Esophagus squamous epithelium (tissue), 5 donors: ENCODE measurements at places on chromosomes 6 and 20.

DNA sequence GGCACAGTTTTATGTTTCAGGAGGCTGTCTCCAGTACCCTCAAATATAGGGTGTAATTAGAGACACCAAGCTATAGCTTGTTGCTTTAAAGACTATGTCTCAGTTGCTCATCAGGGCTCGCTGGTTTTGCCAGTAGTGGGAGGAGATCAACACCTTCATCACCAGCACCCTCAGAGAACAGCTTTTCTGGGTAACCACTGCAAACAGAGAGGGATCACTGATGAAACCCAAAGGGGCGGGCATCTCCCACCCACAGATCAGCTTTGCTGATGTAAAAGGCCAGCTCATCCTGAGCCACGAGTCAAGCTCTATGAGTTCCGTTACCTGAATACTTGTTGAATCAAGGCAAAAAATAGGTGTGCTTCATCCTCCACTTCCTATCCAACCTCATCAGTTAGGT is 187.7 kb downstream of the AIG1 start:
- DNase-seq = no peak

DNA sequence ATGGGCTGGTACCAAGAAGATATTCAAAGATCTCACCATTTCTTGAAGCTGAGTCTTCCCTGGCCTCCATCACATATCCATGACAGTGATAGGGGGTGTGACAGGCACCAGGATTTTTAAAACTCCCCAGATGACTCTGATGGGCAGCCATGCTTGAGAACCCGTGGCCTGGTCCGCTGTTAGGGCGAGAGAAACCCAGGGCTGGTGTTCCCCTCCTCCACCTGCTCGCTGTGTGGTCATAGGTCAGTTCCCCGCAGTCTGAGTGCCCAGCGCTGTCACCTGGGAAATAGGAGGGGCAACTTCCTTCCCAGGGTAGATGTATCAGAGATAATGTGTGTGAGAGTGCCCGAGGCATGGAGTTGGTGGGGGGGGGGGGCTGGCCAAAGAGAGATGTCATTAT is 50.9 kb downstream of the TMEM242 start:
- DNase-seq = no peak

DNA sequence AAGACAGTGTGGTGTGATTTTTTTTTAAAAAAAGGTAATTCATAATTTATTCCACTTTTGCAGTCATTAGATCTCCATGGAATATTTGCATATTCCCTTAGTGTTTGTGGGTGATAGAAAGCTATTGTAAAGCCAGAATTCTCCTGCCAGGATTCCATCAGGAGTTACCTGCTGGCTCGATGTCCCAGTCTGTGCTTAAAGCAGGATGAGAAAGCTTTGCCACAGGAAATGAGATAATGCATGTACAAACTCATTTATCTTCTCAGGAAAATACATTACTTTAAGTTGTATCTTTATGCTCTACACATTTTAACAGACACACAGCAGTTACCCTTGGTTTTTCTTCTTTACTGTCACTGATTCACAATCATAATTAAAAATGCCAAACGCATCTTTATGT is 553.0 kb downstream of the CD109 start:
- no peak for DNase-seq

DNA sequence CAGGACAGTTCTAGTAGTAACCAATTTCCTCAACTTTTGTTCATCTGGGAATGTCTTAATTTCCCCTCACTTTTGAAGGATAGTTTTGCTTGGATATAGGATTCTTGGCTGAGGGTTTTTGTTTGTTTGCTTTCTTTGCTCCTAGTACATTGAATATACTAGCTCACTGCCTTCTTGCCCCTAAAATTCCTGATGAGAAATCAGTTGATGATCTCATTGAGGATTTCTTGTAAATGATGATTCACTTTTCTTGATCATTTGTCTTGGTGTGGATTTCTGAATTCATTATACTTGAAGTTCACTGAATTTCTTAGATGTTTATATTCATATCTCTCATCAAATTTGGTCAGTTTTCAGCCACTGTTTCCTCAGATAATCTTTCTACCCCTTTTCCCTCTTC is 49.1 kb upstream of the PRDM1 start:
- DNase-seq = no peak

DNA sequence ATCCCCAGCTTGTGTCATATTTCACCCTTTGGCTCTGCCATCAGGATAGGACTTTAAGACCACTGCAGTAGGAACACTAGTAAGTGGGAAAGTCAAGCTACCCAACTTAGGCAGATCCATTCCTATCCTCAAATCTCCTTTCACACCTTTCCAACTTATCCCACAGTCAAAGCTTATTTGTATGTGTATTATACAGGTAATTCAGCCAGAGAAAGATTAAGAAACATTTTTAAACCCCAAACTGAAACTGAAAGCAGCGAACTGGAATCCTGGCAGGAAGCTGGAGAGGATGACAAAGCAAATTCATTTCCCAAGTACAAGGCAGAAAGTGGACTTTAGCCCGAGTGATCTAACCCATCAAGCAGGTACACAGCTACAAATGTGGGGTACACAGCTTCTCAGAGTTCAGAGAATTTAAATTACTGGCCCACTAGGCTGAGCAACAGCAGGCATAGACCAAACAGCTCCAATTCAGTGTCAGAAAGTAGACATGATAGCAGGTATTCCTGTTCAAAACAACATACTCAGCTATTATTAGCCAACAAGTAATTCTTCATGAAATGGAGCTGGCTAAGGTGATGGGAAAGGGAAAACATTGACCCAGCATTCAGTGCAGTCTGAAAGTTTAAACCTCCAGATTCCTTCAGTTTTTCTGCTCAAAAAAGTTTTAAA is 39.1 kb downstream of the ILRUN start:
- no peak for DNase-seq

GRCh38 chr6:156315146-156315545 is 462.0 kb upstream of the ARID1B start:
- DNase-seq = no peak
